ENCODE measurements at places on chromosomes 2 and 18.

- DNase-seq: no peak
Measured at GRCh38 chr2:37282746-37283145, 41.9 kb downstream of the PRKD3 start.

- DNase-seq: no peak
Measured at GRCh38 chr2:172415157-172415864, 12.1 kb upstream of the ITGA6 start.

- no peak for DNase-seq
Measured at GRCh38 chr2:130832296-130832940, 4.3 kb upstream of the ARHGEF4 start.

- DNase-seq: no peak
Measured at GRCh38 chr2:173991856-173992588, 26.8 kb upstream of the SP3 start.

DNA sequence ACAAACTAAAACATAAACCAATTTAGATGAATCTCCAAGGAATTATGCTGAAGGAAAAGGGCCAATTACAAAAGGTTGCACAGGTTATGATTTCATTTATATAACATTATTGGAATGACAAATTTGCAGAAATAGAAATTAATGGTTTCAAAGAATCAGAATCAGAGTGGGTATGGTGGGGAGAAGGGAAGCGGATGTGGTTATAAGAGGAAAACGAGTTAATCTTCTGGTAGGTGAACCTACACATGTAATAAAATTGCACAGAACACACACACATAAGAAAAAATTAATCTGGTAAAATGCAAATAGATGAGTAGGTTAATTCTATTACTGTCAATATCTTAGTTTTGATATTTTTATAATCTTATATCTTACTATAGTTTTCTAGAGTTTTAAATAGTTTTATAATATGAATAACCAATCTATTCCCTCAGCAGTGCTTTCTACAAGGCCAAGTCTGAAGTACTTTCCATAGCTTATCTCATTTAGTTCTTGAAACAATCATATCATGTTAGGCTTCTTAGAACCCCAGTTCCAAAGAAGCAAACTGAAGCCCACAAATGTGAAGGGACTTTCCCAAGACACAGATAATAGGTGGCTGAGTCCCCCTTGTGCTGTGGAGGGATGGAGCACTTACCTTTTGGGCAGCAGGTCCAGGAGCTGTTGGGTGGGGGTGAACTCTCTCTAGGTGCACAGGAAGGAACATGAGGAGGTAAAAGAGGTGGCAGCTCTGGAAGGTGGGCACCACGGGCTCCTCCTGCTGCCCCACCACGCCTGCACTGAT, 31.5 kb downstream of the ZNF519 start:
- DNase-seq: no peak

DNA sequence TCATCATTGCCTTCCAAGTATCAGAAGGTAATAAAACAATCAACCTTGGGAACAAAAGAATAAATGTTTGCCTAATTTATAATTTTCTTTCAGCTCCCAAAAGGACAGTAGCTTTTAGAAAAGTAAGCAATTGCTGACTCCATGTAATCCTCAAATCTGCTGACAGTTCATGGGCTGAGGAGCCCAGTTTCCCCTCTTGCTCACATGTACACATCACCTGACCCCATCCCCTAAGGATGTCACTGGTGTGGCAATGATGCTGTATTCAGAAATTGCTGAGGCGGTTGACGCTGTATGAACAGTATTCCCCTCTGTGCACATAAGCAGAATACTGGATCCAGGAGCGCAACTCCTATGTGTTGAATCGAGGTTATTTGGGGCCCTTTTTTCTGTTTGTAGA, 56.1 kb upstream of the LYPD1 start:
- no peak for DNase-seq

DNA sequence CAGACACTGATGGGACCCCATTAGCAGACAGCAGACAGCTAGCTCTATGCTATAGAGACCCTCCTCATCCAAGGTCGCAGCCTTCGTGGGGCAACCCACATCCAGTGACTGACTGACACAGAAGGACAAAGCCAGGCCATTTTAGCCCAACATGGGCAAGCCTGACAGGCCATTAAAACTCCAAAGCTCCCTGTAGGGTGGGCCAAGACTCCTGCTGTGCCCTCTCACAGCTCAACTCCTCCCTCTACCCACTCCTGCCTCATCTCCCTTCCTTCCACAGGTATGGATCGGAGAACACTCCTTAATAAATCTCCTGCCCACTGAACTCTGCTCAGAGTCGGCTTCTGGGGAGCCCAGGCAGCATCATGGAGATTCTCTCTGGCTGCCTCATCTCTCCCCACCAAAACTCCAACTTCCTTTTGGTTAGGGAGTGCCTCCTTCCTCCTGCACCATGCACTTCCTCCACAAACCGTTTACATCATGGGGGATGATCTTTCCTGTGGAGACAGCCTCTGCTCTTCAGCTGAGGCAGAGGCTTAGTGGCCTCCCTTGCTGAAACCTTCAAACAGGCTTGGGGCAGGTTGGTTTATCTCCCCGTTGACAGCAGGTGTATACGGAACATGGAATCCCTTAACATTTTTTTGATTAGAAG, 86.5 kb downstream of the ACTR3 start:
- no peak for DNase-seq

DNA sequence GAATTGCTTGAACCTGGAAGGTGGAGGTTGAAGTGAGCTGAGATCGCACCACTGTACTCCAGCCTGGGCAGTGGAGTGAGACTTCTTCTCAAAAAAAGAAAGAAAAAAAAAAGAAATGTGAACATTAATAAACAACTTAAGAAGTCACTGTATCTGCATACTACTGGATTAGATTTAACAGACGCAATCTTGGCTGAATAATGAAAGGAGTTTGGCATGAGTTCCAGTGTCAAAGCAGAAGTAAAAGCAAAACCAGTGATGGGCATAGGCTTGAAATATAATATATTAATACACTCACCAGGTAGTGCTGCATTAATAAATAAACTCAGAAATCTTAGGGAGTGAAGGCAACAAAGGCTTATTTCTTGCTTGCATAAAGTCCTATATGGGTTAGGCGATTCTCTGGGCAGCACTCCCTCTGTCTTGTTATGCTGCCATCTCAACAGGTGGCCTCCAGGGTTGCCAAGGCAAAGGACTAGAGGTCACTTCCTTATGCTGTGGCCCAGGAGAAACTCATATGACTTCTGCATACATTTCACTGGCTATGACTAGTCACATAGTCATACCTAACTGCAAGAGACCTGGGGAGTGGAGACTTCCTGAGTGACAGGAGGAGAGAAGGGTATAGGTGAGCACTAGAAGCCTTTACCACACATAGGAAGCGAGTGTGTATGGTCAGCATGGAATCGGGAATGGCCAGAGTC, 296.2 kb upstream of the SPRED2 start:
- no peak for DNase-seq

GRCh38 chr2:109341355-109342255, 212.6 kb downstream of the SH3RF3 start:
- no peak for DNase-seq

DNA sequence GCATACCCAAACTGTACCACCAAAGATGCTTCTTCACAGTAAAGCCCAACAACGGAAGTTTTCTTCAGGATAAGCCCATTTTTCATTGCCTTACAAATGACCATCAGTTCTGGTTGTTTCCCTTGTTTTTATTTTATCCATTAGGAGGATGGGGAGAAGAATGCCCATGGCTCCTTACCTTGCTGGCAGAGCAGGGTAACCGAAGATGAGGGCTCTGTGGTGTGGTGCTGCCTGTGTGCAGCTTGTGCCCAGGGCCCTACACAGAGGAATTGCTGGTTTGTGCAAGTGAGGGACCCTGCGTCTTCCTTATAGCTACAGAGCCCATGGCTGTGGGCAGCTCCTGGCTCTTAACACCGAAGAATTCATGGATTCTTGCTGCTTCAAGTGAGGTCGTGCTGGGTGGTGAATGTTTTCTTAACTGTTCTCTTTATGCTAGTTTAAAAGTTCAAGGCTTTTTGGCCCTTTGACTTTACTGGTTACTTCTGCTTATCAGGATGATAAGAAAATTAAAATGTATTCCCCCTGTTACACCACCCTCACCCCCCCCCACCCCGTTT, 110.6 kb downstream of the MAP4K4 start:
- DNase-seq: no peak

DNA sequence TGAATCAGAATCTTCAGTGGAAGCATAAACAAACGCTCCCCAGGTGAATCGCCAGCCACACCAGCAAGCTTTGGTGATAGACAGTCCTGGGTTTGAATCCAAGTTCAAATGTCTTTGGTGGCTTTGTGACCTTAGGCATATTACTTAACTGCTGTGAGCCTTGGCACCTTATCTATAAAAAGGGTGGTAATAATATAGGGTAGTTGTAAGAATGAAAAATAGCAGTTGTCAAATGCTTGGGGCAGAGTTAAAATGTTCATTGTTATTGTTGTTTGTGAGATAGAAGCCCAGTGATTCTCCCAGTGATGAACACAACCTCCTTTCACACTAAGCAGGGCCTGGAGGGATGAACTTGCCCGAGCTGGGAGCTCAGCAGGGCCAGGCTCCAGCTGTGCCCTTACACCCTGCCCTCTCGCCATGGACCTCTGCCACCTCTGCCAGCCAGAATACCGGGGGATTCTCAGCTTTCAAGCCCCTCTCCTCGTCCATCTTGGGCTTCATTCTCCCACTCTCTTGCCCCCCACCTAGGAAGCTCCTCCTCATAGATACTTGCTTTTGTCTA, 6.1 kb upstream of the TMBIM1 start:
- no peak for DNase-seq

DNA sequence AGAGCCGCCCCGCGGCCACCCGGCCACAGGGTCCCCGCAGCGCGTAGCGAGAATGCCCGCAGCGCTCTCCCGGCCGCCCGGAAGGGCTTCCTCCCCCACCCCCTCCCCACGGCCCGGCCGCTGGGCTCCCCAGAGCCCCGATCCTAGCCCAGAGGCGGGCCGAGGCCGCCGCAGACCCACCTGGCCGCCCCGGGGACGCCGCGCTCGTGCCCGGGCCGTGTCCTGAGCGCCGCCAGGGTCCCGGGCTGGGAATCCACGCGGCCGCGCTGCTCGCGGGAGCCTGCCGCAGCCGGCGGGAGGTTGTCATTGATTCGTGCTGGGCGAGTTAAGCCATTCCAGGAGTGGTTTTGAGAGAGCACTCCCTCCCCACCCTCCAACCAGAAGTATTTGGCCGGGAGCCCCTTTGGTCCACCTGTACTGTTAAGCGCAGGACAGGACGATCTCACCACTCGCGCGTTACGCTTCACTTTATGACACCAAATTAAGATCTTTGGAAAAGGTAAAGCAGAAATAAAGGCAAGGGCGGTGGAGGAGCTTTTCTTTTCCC, 206.4 kb upstream of the SMAD2 start:
- DNase-seq: no peak

DNA sequence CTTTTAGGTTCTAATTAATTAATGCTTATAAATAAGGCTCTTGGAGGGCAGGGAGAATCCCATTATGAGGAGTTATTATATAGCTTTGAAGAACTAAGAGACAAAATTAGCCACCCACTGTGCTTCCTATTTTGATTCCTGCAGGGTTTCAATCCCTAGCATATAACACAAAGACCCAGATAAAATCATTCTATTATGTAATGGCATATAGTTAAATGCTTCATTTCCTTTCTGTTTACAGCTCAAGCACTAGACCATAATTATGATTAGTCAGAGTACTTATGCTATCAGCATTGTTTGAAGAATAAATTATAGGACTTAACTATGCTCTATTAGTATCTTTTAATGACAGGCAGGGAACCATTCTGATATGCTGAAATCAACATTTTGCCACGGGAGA, 9.1 kb downstream of the GPR155 start:
- DNase-seq: no peak

- DNase-seq: no peak
Measured at GRCh38 chr2:121513597-121514333, 16.9 kb upstream of the RNU4ATAC start.

- DNase-seq: no peak
Measured at GRCh38 chr2:129438501-129439057, 540.9 kb upstream of the RAB6C start.

GRCh38 chr2:25816249-25816648, 62.0 kb downstream of the ASXL2 start:
- no peak for DNase-seq

- DNase-seq: no peak
Measured at GRCh38 chr18:50410894-50411293, 36.0 kb downstream of the SKA1 start.

GRCh38 chr2:240596491-240596931, 10.0 kb downstream of the CAPN10 start:
- DNase-seq: no peak

GRCh38 chr2:178796079-178796677, 11.0 kb downstream of the TTN start:
- no peak for DNase-seq

GRCh38 chr2:218852911-218853667, 6.5 kb upstream of the WNT6 start:
- no peak for DNase-seq

GRCh38 chr2:230330725-230331124, 3.7 kb downstream of the SP140L start:
- no peak for DNase-seq

GRCh38 chr2:170747921-170748320, 22.3 kb upstream of the ERICH2 start:
- DNase-seq: no peak

GRCh38 chr2:216082117-216082711, 495 bp downstream of the TMEM169 start:
- DNase-seq: no peak

GRCh38 chr2:208669394-208669793, 262.8 kb downstream of the PTH2R start:
- no peak for DNase-seq

- DNase-seq: peak; percentile 12
Measured at GRCh38 chr2:222690564-222691200, 19.2 kb downstream of the MOGAT1 start.

DNA sequence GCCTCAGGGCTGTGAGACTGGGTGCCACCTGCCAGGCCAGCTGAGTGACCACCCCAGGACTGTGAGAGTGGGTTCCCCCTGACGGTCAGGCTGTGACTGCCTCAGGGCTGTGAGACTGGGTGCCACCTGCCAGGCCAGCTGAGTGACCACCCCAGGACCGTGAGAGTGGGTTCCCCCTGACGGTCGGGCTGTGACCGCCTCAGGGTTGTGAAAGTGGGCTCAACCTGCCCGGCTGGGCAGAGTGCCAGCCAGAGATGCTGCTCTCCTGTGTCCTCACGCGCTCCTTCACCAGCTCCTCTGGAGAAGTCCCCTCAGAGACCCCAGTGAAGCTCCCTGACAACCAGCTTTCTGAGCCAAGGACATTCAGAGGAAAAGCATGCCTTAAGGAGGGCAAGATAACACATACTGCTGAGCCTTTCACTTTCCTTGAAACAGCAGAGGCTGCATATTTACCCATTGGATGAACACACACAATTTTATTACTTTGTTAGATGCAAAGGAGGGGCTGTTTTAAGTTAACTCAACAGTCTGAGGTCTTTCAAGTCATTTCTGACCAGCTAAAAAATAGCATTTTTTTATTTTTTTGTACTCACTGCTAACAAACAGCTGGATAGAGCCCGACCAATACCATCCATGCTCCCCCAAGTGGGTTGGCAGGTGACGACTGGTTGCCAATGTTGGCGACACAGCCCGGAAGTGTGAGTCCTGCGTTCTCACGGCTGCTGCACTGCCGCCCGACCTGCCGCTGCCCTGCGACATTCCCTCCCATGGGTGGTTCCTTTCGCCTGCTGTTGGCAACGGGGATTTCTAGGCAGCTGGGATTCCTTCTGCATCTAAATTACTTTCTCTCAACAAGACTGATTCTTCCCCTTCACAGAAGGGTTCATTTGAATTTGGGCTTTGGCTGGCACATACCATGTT, 70.7 kb downstream of the NDUFA10 start:
- no peak for DNase-seq

- DNase-seq: no peak
Measured at GRCh38 chr2:168033966-168034365, 213.4 kb downstream of the STK39 start.

GRCh38 chr2:181178823-181179412, 198.5 kb downstream of the UBE2E3 start:
- DNase-seq: no peak
